ENCODE measurements at places on chromosomes 1 and 21.

- DNase-seq, result no peak
These were observed 3.2 kb upstream of the TFAP2E start for GRCh38 chr1:35569936-35570335.

- DNase-seq, result no peak
These were observed 181.4 kb upstream of the ETV3 start for GRCh38 chr1:157319567-157319966.

DNA sequence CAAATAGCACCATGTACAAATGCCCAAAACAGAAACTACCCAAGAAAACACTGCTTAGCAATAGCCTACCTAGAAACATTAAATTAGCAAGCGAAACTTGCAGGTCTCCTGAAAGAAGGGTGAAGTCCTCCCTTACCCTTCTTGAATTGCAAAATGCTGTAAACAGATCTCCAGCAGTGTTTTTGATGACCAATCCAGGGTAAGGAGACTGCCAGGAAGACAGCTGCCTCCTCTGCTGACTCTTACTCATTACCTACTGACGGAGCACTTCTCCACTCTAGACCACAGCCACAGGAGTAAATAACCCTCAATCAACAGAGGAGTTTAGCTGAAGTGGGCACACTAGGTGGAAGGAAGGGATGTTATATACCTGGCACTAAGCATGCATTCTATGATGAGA, 32.2 kb upstream of the GADD45A start:
- no peak for DNase-seq

DNA sequence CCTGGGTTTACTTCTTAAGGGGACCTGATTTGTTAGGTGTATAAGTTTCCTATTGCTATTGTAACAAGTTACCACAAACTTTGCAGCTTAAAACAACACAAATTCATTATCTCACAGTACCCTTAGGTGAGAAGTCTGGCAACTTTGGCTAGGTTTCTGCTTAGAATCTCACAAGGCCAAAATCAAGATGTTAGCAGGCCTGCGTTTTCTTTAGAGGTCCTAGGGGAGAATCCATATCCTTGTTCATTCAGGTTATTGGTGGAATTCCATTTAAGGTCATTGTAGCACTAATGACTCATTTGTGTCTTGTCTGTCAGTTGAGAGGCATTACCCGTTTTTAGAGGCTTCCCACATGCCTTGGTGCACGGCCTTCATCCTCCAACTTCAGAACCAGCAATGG, 8.2 kb upstream of the SH2D1B start:
- no peak for DNase-seq

DNA sequence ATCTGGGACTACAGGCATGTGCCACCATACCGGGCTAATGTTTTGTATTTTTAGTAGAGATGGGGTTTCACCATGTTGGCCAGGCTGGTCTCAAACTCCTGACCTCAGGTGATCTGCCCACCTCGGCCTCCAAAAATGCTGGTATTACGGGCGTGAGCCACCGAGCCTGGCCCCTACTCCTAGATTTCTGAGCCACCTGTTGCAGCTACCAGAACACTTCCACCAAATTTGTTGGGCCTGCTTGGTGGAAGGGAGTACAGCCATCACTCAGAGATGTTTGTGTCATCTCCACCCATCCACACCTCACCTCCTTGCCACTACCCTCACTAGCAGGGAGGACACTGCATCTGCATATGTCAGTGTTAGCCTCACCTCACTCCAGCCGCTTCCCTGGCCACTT, 5.5 kb downstream of the RIMKLA start:
- DNase-seq, result no peak

DNA sequence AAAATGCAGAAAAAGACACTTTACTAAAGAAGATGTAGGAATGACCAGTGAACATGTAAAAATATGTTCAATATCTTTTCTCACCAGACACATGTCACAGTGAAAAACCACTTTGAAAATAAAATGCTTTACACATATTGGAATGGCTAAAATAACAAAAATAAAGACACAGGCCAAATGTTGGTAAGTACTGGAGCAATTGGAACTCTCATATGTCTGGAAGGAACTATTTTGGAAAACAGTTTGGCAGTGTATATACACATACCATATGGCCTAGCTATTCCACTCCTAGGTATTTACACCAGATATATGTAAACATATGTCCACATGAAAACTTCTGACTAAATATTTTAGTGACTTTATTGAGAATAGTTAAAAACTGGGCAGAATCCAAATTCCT, 927.2 kb downstream of the BRINP3 start:
- no peak for DNase-seq

GRCh38 chr1:232456714-232457113, 173.2 kb downstream of the SIPA1L2 start:
- no peak for DNase-seq

GRCh38 chr1:157438146-157438545, 114.2 kb downstream of the FCRL5 start:
- no peak for DNase-seq

DNA sequence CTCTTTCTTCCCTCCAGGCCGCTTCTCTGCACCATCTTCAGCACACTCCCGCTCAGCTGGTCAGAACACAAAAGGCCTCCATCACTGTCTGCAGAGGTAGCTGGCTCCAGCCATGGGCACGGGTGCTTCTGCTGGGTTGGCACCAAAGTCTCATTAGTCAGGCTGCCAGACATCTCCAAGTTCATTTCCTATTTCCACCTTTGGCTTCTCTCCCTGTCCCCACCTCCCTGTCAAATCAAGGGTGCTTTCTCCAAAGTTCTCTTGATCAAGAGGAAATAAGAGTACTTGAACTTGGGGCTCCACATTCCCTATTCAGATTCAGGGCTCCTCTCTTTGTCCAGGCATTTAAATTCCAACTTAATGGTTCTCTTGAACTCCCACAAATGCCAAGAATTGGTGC, 33.9 kb upstream of the GRIK3 start:
- no peak for DNase-seq

DNA sequence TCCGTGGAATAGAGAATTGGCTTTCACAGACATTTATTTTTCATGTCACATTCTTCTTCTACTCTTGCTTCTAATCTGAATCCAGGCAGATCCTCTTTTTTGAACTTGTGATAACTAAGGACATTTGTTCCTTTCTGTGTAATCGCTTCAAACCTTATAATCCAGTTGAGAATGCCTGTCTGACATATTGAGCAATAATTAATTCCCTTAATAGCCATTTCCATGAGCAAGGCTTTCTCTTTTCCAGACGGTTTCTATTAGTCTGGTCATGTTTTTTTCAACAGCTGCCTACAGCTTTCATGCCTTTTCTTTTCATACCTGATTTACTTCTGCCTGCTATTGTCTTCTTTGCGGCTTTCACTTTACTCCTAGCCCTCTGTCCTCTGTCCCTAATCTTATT, 163.4 kb downstream of the CYYR1 start:
- no peak for DNase-seq

- DNase-seq, result peak; percentile 86
These were observed at the start of gene RPS6KC1 for GRCh38 chr1:213051127-213051880. Gene RPS6KC1 (plus strand): TSS chr1:213051241. CDS start chr1:213051405, 164 bp downstream.

DNA sequence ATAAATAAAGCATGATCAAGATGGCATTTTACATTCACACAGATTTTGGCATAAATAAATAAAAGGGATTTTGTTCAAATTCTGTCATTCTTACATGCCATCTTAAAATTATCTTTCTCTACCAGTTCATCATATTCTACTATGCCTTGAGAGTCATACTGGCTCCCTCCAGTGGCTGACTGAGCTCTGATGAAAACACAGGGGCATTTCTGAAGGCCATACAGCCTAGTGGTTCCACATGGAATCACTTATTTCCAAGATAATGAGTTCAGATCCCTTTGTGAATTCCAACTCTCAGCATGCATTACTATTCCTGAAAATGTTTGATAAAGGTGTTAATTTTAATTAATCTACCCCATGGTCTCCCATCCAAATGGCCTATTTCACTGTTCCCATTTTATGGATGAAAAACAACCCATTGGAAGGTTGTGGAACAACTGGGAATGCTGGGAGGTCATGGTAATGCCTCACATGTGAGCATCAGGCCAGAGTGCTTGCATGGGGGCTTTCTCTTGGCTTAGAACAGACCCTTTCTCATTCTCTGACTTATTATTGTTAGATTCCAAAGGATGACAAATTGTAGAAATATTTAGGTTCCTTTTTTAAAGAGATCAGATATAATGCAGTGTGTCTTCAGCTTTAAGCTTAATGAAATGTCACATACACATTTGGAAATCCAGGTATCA, 622.4 kb upstream of the PKN2 start:
- DNase-seq, result peak; percentile 60

GRCh38 chr1:234715252-234716014, 105.5 kb upstream of the IRF2BP2 start:
- no peak for DNase-seq

All from ecto neural progenitor cell (in vitro differentiated cells).